Stimulated activated CD4-positive, alpha-beta T cell treated with anti-CD3 and anti-CD28 coated beads, Interleukin-4, amount 100 ng/mL, for 48 hours (primary cell): ENCODE measurements at places on chromosomes 1 and 21.
A peak's percentile ranks its signal among the peaks of the same experiment; 100 is the strongest.

- DNase-seq = no peak
Measured at GRCh38 chr1:33140153-33141149, 41.4 kb downstream of the TRIM62 start.

- DNase-seq = peak; percentile 36
Measured at GRCh38 chr1:109161858-109162606, 48.1 kb downstream of the ELAPOR1 start.

- no peak for DNase-seq
Measured at GRCh38 chr1:56073614-56074006, 505.8 kb downstream of the PLPP3 start.

- no peak for DNase-seq
Measured at GRCh38 chr1:65009724-65010420, 43.5 kb upstream of the JAK1 start.

GRCh38 chr21:45281411-45282282 is 6.0 kb downstream of the POFUT2 start:
- DNase-seq = no peak
